ENCODE measurements at places on chromosomes 1 and 21.

GRCh38 chr1:229254910-229255541 is 15.9 kb upstream of the RAB4A start:
- peak; percentile 50 for DNase-seq
- peaks cover 14% of the 10 kb centered on the region for H3K4me1 ChIP-seq
- no peak overlapping the region for H3K4me3 ChIP-seq
- H3K27ac ChIP-seq = no peak overlapping the region
- no peaks in the 10 kb centered on the region for H3K36me3 ChIP-seq
- H3K27me3 ChIP-seq = no peaks in the 10 kb centered on the region

- DNase-seq = no peak
- no peak overlapping the region for H3K4me3 ChIP-seq
- H3K27me3 ChIP-seq = no peaks in the 10 kb centered on the region
- H3K27ac ChIP-seq = no peak overlapping the region
- no peaks in the 10 kb centered on the region for H3K36me3 ChIP-seq
- H3K4me1 ChIP-seq = no peaks in the 10 kb centered on the region
Observed at GRCh38 chr1:80457409-80457808, 1343.3 kb upstream of the ADGRL2 start.

- no peaks in the 10 kb centered on the region for H3K4me1 ChIP-seq
- peak; percentile 32 for DNase-seq
- H3K27me3 ChIP-seq = no peaks in the 10 kb centered on the region
- H3K36me3 ChIP-seq = no peaks in the 10 kb centered on the region
- no peak overlapping the region for H3K4me3 ChIP-seq
Observed at GRCh38 chr1:159663552-159663951, 50.8 kb downstream of the CRP start.

- no peak for DNase-seq
- H3K36me3 ChIP-seq = no peaks in the 10 kb centered on the region
- no peak overlapping the region for H3K27ac ChIP-seq
- no peaks in the 10 kb centered on the region for H3K4me1 ChIP-seq
Observed at GRCh38 chr1:71357708-71358107, 276.9 kb upstream of the ZRANB2 start.

DNA sequence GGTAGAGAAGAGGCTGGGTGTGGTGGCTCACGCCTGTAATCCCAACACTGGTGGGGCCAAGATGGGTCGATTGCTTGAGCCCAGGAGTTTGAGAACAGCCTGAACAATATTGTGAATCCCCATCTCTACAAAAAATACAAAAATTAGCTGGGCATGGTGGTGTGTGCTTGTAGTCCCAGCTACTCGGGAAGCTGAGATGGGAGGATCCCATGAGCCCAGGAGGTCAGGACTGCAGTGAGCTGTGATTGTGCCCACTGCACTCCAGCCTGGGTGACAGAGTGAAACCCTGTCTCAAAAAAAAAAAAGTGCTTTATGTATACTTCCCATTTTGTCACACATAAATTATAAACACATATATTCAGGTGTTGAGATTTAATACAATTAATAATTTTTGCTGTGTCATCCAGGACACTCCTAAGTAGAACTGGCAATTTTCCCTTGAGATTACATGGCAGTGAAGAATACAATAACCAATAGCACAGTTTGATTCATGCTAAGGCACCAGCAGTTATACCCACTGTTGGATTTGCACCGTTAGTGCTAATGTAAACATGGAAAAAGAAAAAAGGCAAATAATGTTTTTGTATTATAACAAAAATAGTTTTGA is 15.5 kb downstream of the GABPB2 start:
- no peaks in the 10 kb centered on the region for H3K36me3 ChIP-seq
- H3K27ac ChIP-seq = no peak overlapping the region
- DNase-seq = no peak

GRCh38 chr1:169138866-169139670 is 32.6 kb downstream of the ATP1B1 start:
- no peak overlapping the region for H3K27ac ChIP-seq
- no peaks in the 10 kb centered on the region for H3K4me1 ChIP-seq
- no peak for DNase-seq
- H3K4me3 ChIP-seq = no peak overlapping the region

All from MM.1S (cell line).